ENCODE measurements at places on chromosomes 1 and 21.

GRCh38 chr1:56569661-56570060 lies 9.7 kb downstream of the PLPP3 start:
- no peak for DNase-seq

DNA sequence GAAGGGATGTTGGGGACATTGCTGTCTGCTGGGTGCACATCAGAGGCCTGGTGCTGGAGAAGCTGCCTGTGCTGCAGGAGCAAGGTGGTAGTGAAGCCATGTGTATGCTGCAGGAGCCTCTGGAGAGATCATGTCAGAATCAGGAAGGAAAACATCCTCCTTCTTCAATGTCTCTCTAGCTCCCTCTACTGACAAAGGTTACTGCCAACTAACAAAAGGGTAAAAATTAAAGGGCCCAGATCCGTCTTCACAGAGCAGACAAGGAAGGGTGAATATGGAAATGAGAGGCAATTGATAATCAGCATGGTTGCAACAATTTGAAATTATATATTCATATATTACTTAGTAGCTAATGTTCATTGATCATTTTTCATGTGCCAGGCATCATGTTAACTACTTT lies 32.2 kb downstream of the FAM177B start:
- DNase-seq, result no peak

DNA sequence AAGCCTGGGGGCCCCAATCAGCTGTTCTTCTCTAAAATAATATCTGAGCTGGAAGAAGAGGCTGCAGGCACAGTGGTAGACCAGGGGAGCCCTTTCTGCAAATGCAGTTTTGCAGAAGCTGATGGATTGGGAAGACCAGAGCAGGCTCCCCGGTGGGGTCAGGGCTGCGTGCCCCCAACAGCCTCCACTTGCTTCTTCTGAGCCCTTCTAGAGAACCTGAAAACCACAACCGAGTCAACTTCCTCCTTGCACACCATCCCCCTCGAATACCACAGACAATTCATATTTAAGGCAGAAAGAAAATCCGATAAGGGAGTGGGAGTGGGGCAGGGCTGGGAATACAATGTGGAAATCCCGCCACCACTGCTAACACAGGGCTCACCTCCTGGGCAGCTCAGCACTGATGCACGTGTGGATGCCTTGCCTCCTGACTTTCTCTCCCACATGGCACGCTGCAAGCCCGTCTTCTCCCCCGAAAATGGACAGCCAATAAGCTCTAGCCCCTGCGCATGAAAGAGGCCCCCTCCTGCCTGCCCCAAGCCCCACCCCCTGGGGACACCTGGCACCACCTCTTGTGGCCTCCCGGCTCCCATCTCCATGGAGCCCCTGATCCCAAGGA lies 25.4 kb upstream of the ALDH4A1 start:
- DNase-seq, result no peak

- peak; percentile 69 for DNase-seq
Observed at GRCh38 chr1:921011-921837, 2.5 kb upstream of the SAMD11 start.

DNA sequence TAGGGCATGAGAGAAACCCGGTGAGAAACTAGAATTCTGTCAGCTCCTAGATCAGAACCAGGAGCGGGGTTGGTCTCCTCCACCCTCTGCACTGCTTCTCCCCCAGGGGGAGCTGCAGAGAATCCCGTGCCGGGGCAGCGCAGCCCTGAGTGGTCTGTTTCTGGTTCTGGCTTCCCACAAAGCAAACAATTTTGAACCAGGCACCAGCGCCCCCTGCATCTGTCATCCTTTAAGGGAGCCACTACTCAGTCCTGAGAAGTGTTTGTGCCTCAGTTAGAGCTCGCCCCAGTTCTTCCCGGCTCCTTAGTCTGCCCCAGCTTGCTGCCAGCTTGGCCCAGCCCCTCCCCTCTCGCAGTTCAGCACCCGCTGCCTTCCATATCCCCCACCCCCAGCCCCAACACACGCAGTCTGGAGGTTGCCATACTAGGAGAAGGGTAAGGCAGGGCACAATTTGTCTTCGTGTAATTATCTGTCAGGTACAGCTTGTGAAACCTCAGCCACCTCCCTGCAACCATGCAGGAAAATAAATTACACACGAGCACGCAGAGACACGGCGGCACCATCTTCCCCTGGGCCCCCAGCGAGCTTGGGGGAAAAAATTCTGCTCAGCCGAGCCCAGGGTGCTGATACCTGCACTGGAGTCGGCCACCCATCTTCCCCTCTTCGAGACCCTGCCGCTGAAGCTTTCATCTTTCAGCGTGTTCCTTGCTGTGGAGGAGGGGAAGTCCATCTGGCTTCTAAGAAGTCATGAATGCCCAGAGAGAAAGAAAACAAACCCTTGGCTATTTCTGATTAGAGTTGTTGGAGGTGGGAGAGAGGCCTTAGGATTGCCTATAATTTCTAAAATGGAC lies 62.6 kb upstream of the CD1D start:
- no peak for DNase-seq

GRCh38 chr1:27513958-27514357 lies 24.0 kb upstream of the WASF2 start:
- DNase-seq, result no peak

DNA sequence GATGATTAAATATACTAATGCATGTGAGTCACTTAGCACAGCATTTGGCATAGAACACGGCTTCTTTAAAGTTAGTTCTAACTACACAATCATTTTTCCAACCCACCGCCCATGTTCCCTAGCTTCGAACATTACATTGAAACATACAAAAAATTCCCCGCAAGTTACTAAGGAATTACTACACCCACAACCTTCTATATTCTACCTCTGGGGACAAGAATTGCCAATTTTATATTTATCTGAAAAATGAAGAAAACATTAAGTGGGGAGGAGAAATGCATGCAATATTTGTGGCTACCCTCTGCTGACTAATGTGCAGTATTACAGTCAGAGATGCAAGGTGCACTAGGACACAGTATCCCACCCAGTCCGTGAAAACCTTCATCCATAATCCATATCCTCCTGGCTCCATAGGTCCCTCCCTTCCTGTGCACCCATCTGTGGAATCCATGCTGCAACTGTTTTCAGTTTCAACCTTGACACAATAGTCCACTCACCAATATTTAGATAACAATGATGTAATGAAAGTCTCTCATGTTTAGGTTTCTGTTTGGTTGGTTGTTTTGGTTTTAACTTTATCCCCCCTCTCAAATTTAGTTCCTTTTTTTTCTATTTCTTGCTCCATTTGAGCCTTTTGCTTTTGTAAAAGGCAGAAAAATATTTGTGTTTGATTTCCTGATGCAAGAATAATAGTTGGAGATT lies 31.6 kb downstream of the RGS5 start:
- no peak for DNase-seq

- DNase-seq, result no peak
Observed at GRCh38 chr1:19365721-19366120, 53.6 kb downstream of the SLC66A1 start.

- no peak for DNase-seq
Observed at GRCh38 chr1:12231276-12231595, 1.4 kb downstream of the VPS13D start.

- DNase-seq, result no peak
Observed at GRCh38 chr1:51381964-51382363, 51.6 kb upstream of the TTC39A start.

DNA sequence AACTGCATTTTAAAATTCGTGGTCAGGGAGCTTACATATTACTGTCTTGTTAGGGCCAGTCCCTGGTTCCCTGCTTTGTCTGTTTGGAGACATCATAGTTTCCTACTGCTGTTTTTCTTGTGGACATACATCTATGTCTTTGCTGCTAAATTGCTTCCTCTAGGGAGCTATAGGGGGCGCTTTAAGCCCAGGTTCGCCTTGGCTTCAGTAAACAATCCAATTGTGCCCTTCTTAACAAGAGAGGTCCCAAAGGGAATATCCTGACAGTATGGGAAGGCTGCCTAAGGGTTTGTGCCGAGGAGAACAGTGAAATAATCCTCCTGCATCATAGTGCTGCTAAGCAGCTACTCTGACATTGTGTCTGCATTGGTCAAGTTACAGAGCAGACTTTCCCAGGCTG lies 112.5 kb downstream of the USH2A start:
- DNase-seq, result no peak

DNA sequence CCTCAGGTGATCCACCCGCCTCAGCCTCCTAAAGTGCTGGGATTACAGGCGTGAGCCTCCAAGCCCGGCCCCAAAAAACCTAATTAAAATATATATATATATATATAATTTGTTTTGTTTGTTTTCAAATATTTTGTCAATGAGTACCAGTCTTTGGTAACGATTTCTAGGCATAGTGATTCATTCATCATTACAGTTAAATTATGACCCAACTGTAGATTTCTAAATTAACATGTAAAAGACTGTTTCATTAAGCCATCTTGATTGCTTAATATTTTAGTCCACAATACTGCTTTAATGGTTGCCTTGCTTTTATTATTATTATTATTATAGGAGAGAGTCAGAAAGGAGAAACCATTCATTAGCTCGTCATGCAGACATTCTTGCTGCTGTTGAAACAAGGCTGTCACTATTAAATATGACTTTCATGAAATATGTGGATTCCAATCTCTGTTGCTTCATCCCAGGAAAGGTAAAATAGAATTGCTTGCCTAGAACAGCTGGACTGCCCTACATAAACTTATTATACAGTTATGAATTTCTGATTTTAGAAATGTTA lies 19.9 kb downstream of the FBXO28 start:
- no peak for DNase-seq

GRCh38 chr1:27536767-27537166 lies 46.8 kb upstream of the WASF2 start:
- DNase-seq, result peak; percentile 85

DNA sequence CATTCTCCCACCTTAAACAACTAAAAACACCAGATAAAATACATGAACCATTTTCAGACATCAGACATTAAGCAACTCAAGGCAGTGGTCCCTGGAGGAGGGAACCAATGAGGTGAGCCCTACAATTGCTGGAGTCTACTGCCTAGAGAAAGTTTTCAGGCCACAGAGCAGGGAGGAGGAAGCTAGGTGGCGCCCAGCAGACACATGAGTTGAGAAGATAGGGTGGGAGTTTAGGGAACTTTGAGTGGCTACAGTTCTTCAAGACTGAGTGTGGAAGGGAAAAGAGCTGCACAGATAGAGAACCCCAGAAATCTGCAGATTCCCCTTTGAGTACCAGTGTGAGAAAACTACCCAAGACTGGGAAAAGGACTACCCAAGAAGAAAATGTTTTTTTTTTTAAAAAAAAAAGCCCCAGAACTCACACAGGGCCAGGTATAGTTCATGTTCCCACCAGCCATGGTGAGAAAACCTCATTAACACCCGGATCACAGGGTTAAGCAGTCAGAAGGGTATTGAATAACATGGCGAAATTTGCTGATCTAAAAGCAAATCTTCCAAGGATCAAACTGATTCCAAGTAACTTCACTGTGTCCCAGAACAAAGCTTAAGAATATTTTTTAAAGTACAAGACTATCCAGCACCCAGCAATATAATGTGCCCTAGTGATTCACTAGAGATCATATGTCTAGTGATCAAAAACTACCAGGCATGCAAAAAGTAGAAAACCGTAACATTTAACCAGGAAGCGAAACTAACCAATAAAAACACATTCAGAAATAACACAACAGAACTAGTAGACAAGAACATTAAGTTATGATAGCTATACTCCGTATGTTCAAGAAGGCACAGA lies 12.0 kb downstream of the ALDH9A1 start:
- DNase-seq, result no peak

DNA sequence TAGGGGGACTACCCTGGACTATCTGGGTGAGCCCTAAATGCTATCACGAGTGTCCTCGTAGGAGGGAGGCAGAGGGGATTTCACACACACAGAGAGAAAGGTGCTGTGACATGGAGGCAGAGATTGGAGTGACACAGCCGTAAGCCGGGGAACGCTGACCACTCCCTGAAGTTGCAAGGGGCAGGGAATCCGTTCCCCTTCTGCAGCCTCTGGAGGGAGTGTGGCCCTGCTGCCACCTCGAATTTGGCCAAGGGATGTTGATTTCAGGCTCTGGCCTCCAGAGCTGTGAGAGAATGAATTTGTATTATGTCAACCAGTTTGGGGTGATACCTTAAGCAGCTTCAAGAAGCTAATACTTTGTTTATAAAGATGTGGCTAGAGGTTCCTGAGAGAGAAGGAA lies 137.7 kb downstream of the ACTL8 start:
- no peak for DNase-seq
